ENCODE measurements at places on chromosomes 3 and 15. TPM values are rescaled to one million over a fixed set of nuclear protein-coding genes. Genes with fewer than 3 reads are reported as not detected.

The IDH2 gene
- 127 TPM for total RNA-seq

The MORC1 gene
- total RNA-seq: not detected

The IMPG2 gene
- 0.76 TPM for total RNA-seq

The GRAMD2A gene
- 0.29 TPM for total RNA-seq

The CPNE9 gene
- total RNA-seq: not detected

The PDZRN3 gene
- total RNA-seq: not detected

The TRH gene
- total RNA-seq: not detected

The TUBGCP5 gene
- total RNA-seq: 18.4 TPM

The ADAMTSL3 gene
- total RNA-seq: not detected

The GRAMD1C gene
- total RNA-seq: 17.0 TPM

The OR5AC2 gene
- total RNA-seq: not detected

The ACP3 gene
- total RNA-seq: not detected
